Mesenteric fat pad (tissue), 1 donor: ENCODE measurements at places on chromosomes 3 and 15.

DNA sequence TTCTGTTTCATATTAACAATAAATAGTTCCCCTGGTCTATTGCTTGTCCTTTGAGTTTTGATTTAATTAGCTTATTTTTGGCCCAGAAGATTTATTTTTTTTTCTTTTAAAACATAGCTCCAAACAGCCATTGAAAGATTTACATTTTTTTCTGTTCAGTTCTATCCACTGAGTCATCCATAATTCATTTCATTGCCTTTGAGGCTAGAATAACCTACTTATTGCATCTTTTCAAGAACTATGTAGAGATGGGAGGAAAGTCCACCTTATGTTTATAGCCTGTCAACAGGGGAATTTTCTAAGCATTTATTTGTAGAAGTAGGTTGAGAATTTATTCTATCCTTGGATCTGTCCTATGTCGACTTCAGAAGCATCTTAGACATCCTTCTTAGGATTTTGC lies 53.4 kb upstream of the CHD2 start:
- no peak for DNase-seq

GRCh38 chr3:22734756-22735155 lies 468.4 kb upstream of the UBE2E2 start:
- DNase-seq = no peak

GRCh38 chr3:143360244-143360643 lies 240.7 kb downstream of the CHST2 start:
- no peak for DNase-seq

- DNase-seq = no peak
Measured at GRCh38 chr3:16355828-16356227, 90.8 kb downstream of the OXNAD1 start.
